Regular cardiac myocyte (primary cell): ENCODE measurements at places on chromosomes 12 and 14. TPM values are rescaled to one million over a fixed set of nuclear protein-coding genes. Genes with fewer than 3 reads are reported as not detected.

Gene TROAP
- 1.1 and 9.4 TPM in 2 replicates for total RNA-seq

Gene CLEC4D
- total RNA-seq, result not detected in 2 replicates

Gene HHIPL1
- total RNA-seq, result 5.0 and 9.3 TPM in 2 replicates

Gene CLEC1B
- total RNA-seq, result not detected in 2 replicates

Gene C12orf50
- total RNA-seq, result not detected in 2 replicates

Gene PLXNC1
- total RNA-seq, result 1.5 and 2.3 TPM in 2 replicates

Gene CELA1
- not detected in 2 replicates for total RNA-seq

Gene FOXJ2
- total RNA-seq, result 4.0 and 4.2 TPM in 2 replicates

Gene DNAH10
- 0.58 and 20.0 TPM in 2 replicates for total RNA-seq

Gene KRT77
- not detected in 2 replicates for total RNA-seq

Gene GPRC5D
- total RNA-seq, result not detected in 2 replicates

Gene ANAPC5
- 166 and 178 TPM in 2 replicates for total RNA-seq

Gene NKX2-8
- total RNA-seq, result not detected in 2 replicates

Gene TC2N
- 0.19 and 0.56 TPM in 2 replicates for total RNA-seq

Gene ANKRD33
- under 0.01 and 0.38 TPM in 2 replicates for total RNA-seq

Gene BDKRB1
- total RNA-seq, result 0.38 and 2.5 TPM in 2 replicates

Gene DDX51
- total RNA-seq, result 5.4 and 8.6 TPM in 2 replicates

Gene LIN7A
- total RNA-seq, result 21.3 and 36.6 TPM in 2 replicates

Gene CRACR2A
- 8.2 and 10.7 TPM in 2 replicates for total RNA-seq

Gene LRFN5
- total RNA-seq, result 0.19 and 0.28 TPM in 2 replicates

Gene CNPY2
- total RNA-seq, result 93.0 and 106 TPM in 2 replicates

Gene SRSF5
- 114 and 138 TPM in 2 replicates for total RNA-seq

Gene SYCP3
- total RNA-seq, result under 0.01 and 0.85 TPM in 2 replicates

Gene TPH2
- total RNA-seq, result under 0.01 TPM in 1 of 2 replicates, not detected in the other

Gene RASAL1
- not detected in 2 replicates for total RNA-seq

Gene GLT1D1
- total RNA-seq, result not detected in 2 replicates

Gene TRPV4
- 1.2 and 1.7 TPM in 2 replicates for total RNA-seq

Gene HELB
- total RNA-seq, result 3.5 and 4.5 TPM in 2 replicates
